ENCODE measurements at places on chromosomes 2 and 18.
A peak's percentile ranks its signal among the peaks of the same experiment; 100 is the strongest.

DNA sequence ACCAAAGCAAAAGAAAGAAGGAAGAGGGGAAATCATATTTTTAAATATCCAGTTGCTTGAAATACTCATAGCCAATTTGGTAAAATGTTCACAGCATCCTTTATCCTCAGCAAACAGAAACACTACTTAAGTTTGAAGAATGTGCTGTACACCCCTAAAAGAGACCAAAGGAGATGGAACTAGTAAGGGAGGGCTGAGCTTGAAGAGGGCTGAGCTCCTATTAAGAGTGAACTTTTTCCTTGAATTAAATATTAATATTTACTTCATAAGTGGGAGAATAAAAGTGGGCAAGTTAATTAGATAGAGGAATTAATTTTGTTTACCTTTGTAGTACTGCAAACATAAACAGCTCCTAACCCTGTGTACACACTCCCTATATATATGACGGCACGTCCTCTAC lies 7.0 kb downstream of the EVX2 start:
- no peak for DNase-seq

- DNase-seq = no peak
These were observed 255.7 kb downstream of the CELF4 start for GRCh38 chr18:37309861-37310260.

- DNase-seq = no peak
These were observed 42.4 kb upstream of the FIGN start for GRCh38 chr2:163778045-163778781.

- no peak for DNase-seq
These were observed 183.7 kb downstream of the GFPT1 start for GRCh38 chr2:69203166-69203985.

DNA sequence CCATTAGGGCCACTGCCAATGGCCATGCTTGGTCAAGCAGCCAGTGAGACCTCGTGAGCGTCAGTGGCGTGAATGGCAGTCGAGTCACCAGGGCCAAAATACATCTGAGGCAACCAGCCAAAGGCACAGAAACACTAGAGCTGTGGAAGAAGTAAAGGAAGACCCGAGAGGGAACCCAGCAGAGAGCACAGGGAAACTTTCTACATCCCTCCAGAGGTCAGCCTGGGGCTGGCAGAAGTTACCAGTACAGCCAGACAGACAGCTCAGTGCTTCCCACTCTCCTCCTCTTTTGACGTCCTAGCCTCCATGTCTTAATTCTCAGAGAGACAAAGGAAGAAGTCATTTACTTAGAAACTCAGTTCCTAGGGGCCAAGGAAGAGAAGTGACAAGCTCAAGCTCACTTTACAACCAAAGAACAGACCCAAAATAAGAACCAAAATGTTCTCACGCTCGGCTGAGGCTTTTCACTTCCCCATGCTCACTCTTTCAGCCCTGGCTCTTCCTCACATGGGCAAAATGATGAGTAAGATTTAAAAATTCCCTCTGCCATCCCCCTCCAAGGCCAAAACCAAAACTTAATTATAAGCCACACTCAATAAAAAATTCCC lies 8.7 kb downstream of the CYRIA start:
- DNase-seq = no peak

GRCh38 chr2:191150230-191150599 lies 579 bp downstream of the STAT4 start:
- no peak for DNase-seq

GRCh38 chr2:105690566-105690965 lies 54.1 kb upstream of the NCK2 start:
- DNase-seq = peak; percentile 34

- DNase-seq = no peak
These were observed 214.7 kb downstream of the TGIF1 start for GRCh38 chr18:3664563-3665178.

DNA sequence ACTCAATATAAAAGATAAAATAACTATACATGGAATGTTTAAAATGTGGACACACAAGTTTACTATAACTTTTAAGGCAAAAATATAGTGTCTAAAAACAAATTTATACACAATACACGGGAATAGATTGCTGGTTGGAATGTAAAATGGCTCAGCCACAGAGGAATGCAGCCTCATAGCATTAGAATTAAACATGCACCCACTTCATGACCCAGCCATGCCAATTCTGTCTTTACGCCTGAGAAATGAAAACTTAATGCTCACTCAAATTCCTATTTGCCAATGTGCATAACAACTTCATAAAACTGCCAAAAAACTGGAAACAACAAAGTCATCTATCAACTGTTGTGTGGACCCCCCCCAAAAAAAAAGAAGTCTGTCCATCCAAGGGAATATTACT lies 1006.6 kb upstream of the POU3F3 start:
- no peak for DNase-seq

- DNase-seq = no peak
These were observed 18.0 kb upstream of the GLS start for GRCh38 chr2:190862571-190862991.

DNA sequence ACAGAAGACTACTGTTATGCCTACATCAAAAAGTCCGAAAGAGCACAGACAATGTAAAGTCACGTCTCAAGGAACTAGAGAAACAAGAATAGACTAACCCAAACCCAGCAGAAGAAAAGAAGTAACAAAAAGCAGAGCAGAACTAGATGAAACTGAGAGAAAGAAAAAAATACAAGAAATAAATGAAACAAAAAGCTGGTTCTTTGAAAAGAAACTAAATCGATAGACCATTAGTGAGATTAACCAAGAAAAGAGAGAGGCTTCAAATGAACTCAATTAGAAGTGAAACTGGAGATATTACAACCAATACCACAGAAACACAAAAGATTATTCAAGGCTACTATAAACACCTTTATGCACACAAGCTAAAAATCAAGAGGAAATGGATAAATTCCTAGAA lies 271.8 kb downstream of the MBD2 start:
- no peak for DNase-seq

- no peak for DNase-seq
These were observed 116.9 kb downstream of the TPGS2 start for GRCh38 chr18:36711813-36712444.

GRCh38 chr2:237693291-237693994 lies 66.1 kb downstream of the LRRFIP1 start:
- no peak for DNase-seq

- no peak for DNase-seq
These were observed 98.9 kb downstream of the CYRIA start for GRCh38 chr2:16566701-16567100.

DNA sequence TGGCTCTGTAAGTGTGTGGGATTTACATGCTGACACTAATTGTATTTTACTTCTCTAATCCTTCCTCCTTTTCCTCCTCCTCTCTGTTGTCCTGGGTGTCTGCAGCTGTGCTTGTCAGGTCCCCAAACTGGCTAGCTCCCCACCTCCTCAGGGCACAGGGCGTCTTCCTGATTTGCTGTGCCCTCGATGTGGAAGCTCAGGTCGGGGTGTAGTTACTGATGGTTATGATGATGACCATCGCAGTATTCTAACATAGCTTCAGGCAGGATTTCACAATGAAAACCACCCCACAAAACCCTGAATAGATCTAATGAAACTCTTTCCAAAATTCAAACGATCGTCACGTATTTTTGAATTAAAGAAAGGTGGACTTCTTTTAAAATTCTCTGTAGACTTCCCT lies 428.4 kb downstream of the TGIF1 start:
- DNase-seq = no peak

GRCh38 chr2:239661334-239662312 lies 260.8 kb upstream of the HDAC4 start:
- no peak for DNase-seq

GRCh38 chr18:51170664-51171063 lies 26.8 kb downstream of the MEX3C start:
- DNase-seq = no peak

DNA sequence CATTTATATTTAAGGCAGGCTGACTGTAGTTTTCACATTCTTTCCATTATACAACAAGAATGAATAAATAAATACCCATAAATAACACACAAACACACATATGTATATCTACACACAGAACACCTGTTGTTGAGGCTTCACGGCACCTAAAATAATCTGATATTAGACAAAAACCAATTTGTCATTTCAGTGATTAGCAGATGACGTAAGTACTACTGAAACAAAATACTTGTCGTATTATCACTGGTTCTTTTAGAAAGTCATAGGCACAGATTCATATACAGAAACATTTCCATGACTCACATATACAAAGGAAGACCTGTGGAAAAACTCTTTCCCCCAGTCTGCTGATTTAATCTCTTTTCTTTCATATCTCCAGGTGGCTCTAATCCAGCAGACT lies 1113.4 kb upstream of the FANCL start:
- DNase-seq = no peak

- no peak for DNase-seq
These were observed 468.4 kb upstream of the HNRNPA3 start for GRCh38 chr2:176744146-176744545.

GRCh38 chr2:221571551-221572218 lies 419 bp downstream of the EPHA4 start:
- DNase-seq = no peak

- no peak for DNase-seq
These were observed 206.5 kb downstream of the SNTG2 start for GRCh38 chr2:1157107-1157506.

DNA sequence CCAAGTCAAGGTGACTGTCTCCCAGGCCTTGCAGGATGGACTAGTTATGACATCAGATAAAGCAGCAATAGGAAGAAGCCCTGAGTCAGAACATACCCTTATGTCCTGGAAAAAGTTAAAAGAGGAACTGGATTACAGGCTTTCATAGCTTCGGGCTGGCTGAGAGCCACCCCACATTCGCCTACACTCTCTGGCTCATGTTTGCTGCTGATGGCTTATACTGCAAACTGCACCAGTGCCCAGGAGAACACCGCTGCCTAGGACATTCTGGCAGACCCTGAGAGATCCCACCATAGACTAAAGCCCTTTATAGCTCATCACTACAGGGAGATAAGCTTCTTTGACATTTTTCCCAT lies 20.3 kb downstream of the SLC8A1 start:
- no peak for DNase-seq

DNA sequence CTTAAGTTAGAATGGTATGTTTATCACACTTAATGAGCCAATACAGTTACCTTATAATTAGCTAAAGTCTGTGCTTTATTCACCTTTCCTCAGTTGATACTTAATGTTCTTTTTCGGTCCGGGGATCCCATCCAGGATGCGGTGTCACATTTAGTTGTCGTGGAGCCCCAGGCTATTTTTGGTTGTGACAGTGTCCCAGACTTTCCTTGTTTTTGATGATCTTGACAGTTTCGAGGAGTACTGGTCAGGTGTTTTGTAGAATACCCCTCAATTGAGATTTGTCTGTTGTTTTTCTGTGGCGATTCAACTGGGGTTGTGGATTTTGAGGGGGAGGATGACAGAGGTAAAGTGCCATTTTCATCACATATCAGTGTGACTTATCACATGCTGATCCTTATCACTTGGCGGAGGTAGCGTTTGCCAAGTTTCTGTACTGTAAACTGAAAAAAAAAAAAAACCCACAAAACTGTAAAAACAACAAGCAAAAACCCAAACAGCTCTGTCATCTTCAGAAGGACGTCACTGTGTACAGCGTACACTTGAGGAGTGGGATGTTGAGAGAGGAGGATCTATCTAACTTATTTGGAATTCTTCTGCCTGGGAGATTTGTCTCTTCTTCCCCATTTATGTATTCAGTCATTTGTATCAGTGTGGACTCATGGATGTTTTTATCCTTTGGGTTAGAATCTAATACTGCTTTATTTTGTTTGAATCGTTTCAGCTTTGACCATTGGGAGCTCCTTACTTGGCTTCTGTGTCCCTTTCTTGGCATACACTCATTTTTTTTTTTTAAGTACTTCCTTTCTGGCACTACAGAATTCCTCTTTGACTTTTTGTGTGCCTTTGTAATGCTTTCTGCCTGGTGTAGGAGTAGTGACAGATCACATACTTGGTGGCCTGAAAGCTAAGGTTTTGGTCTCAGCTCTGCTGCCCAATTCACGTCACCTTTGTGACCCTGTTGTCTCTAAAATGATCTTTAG lies 68.1 kb downstream of the FMNL2 start:
- DNase-seq = no peak

GRCh38 chr2:221518201-221518934 lies 53.7 kb downstream of the EPHA4 start:
- DNase-seq = no peak

GRCh38 chr18:23725827-23726661 lies 36.8 kb downstream of the LAMA3 start:
- no peak for DNase-seq

DNA sequence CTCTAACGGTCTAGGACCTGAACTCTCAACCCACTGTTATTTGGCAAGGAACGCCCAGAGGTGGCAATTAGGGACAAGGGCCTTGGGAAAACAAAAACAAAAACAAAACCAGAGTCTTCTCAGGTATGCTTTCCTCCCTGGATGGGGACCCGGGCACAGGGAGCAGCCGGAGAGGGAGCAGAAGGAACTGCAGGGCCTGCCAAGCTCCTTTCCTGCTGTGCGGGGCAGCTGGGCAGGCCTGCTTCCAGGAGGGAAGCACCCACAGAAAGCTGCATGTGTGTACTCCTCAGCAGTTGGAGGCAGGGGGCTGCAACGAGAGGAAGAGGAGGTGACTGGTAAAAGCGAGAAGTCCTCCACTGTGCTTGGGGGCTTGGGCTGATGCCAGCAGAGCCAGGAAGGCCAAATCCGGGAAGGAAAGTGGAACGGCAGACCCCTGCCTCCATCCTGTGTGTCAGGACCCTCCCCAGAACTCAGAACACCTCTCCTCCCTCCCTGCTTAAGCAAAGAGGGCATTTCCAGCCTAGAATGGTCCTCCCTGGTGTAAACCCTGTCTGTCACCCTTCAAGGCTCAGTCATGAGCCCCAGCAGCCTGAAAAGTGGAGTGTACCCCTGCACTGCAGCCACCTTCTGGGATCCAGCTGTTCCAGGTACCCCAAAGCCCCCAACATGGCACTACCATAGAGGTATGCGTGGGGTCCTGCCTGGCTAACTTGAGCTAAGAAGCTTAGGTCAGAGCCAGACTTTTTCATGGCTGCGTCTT lies 56.3 kb downstream of the DNMT3A start:
- peak; percentile 40 for DNase-seq

DNA sequence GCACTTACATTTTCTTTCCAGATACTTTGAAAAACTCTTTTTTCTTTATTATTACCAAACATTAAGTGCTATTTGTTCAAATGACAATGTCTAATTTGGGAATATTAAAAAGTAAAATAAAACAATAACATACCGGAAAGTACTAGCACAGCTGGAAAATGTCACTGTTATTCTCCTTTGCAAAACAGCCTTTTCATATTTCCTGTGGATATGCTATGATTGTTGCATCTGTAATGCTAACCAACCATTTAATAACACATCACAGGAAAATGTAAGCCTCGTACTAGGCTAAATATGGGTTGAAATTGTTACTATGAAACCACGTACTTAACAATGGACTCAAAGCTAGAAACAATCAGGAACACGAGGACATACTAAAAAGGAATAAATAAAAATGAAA lies 298.1 kb downstream of the CBLN2 start:
- DNase-seq = no peak

- DNase-seq = no peak
These were observed 2.6 kb upstream of the RFX8 start for GRCh38 chr2:101477556-101477955.

DNA sequence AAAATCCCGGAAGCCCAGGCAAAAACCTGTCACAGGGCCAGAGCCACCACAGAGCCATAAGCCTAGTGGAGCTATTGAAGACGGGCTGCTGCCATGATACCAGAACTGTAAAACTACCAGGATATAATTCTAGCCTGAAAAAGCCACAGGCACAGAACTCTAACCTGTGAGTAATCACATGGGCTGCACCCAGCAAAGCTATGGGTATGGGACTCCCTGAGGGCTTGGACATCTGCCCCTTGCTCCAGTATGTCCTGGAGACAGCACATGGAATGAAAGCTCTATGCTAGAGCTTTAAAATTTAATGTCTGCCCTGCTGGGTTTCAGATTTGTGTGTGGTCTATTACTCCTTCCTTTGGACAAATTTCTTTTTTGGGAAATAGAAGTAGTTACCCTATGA lies 2183.6 kb upstream of the CELF4 start:
- no peak for DNase-seq

Measured in cerebellar nuclear complex (tissue), 1 donor.